Motor neuron (in vitro differentiated cells): ENCODE measurements at places on chromosomes 7 and 10. TPM values are rescaled to one million over a fixed set of nuclear protein-coding genes. Genes with fewer than 3 reads are reported as not detected.

Gene RASSF4
- total RNA-seq = 13.3 and 14.9 TPM in 2 replicates

Gene PHYHIPL
- total RNA-seq = 24.4 and 24.8 TPM in 2 replicates

Gene CCL24
- not detected in 2 replicates for total RNA-seq

Gene MINDY4
- total RNA-seq = 2.9 and 3.3 TPM in 2 replicates

Gene GNG11
- total RNA-seq = 0.98 and 1.1 TPM in 2 replicates

Gene CACNA2D1
- total RNA-seq = 27.5 and 28.5 TPM in 2 replicates

Gene UFSP1
- total RNA-seq = 1.5 and 2.9 TPM in 2 replicates

Gene MSMB
- not detected in 2 replicates for total RNA-seq

Gene SLC35B4
- total RNA-seq = 19.6 and 21.6 TPM in 2 replicates

Gene HECW1
- 0.24 and 1.1 TPM in 2 replicates for total RNA-seq

Gene ADD3
- total RNA-seq = 106 and 131 TPM in 2 replicates

Gene FGF8
- not detected in 2 replicates for total RNA-seq

Gene MMP21
- 0.15 TPM in 1 of 2 replicates, not detected in the other for total RNA-seq

Gene TUBAL3
- 0.38 and 0.53 TPM in 2 replicates for total RNA-seq

Gene PDGFA
- 0.87 and 1.1 TPM in 2 replicates for total RNA-seq

Gene PAX4
- 0.09 and 0.21 TPM in 2 replicates for total RNA-seq

Gene GIMAP2
- total RNA-seq = 0.13 TPM in 1 of 2 replicates, not detected in the other

Gene ATG9B
- total RNA-seq = 1.0 and 1.3 TPM in 2 replicates

Gene GIMAP1
- total RNA-seq = 0.59 TPM in 1 of 2 replicates, not detected in the other
